ENCODE measurements at places on chromosomes 5 and 9.

DNA sequence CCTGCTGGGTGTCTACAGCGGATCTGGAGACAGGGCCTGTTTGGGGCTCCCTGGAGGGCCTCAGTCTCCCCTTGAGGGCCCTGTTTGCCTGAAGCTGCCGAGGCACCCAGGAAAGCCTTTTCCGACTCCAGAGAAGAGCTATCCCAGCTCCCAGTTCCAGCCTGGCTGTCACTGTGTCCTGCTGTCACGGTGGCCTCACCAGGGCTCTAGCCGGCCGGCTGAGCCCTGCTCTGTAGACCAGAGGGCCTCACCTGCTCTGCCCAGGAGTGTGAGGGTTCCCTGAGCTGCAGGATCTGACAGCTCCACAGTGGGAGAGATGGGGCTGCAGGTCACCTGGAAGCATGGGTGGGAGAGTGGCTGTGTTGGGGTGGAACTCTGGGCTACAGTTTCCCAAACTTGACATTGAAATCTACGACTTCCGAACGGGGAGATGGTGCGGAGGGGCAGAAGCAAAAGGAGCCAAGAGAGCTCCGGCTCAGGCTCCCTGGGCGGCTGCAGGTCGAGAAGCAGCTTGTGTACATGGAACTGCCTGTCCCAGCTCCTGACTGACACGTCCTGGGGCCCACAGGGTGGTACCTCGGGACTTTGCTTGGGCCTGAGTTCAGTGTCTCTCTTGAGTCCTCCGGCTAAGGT, 94.9 kb downstream of the CACNA1B start:
- DNase-seq: no peak

DNA sequence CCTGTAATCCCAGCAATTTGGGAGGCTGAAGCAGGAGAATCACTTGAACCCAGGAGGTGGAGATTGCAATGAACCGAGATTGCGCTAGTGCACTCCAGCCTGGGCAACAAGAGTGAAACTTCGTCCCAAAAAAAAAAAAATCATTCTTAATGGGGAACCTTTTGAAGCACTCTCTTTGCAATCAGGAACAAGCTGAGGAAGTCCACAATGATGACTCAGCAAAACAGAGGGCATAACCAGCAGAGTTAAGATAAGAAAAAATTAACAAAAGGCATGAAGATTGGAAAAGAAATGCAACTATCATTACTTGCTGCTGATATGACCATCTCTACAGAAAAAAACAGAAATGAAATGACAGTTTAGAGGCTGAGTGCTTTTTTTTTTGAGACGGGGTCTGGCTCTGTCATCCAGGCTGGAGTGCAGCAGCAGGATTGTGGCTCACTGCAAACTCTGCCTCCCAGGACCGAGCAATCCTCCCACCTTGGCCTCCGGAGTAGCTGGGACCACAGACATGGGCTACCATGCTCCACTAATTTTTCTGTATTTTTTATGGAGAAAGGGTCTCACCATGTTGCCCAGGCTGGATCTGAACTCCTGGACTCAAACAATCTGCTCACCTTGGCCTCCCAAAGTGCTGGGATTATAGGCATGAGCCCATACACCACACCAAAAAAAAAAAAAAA, 88.0 kb downstream of the FNBP1 start:
- DNase-seq: no peak

GRCh38 chr5:95759634-95760033, 28.5 kb downstream of the RHOBTB3 start:
- DNase-seq: no peak

- DNase-seq: no peak
These were observed 624.6 kb downstream of the PDE4D start for GRCh38 chr5:59268756-59269415.

GRCh38 chr5:144144956-144145751, 25.3 kb downstream of the YIPF5 start:
- DNase-seq: peak; percentile 86

DNA sequence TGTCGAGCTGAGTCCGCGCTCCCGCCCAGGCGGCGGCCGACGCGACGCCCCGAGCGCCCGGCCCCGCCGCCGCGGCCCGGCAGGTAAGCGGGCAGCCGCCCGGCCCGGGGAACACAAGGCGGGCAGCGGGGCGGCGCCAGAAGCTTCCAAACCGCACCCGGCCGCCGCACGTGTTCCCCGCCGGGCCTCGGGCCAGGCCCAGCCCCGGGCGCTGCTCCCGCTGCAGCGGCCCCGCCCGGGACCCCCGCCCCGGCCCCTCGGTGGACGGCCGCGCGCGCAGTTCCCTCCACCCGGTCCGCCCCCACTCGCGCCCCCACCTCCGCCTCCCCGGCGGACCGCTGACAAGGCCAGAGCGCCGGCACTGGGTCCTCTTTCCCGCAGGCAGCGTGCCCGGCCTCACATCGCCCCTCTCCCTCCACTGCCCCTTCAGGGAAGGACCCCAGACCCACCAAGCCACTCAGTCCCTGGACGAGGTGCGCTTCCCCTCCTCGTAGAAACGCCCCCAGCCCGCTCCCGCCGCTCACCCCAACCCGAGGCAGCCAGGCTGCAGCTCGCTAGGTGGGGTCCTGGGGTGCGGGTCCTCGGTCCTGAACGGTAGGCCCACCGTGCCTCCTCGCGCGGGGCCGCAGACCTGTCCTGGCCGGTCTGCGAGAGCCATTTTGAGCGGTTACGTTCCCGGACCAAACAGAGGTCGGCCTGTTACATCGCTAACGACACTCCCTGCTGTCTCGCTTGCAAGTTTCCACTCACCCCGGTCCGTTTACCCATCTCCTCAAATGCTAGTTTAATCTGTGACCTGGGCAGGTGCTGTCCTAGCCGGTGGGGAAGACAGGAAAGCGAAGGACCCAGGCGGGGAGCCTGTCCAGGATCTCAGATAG, 475 bp downstream of the WDR5 start:
- DNase-seq: no peak

GRCh38 chr9:124593651-124594058, 86.5 kb upstream of the NR5A1 start:
- no peak for DNase-seq

GRCh38 chr9:81213456-81213855, 475.9 kb downstream of the TLE1 start:
- DNase-seq: no peak

DNA sequence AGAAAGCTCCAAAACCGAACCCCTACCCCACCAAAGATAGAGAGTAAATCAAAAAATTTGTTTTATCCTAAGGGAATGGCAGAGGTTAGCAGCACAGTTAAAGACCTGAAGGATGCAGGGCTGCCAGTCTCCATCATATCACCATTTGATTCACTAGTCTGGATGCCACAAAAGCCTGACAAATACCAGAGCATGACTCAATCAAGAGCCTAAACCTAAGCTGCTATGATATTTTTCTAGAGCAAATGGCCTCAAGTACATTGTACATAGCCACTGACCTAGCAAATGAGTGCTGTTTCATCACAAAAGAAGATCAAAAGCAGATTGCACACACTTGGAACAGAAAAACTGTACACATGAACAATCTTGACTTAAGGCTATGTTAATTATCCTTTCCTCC, 48.0 kb downstream of the DPYSL3 start:
- no peak for DNase-seq

- no peak for DNase-seq
These were observed 5.0 kb upstream of the ZNF462 start for GRCh38 chr9:106857811-106858470.

DNA sequence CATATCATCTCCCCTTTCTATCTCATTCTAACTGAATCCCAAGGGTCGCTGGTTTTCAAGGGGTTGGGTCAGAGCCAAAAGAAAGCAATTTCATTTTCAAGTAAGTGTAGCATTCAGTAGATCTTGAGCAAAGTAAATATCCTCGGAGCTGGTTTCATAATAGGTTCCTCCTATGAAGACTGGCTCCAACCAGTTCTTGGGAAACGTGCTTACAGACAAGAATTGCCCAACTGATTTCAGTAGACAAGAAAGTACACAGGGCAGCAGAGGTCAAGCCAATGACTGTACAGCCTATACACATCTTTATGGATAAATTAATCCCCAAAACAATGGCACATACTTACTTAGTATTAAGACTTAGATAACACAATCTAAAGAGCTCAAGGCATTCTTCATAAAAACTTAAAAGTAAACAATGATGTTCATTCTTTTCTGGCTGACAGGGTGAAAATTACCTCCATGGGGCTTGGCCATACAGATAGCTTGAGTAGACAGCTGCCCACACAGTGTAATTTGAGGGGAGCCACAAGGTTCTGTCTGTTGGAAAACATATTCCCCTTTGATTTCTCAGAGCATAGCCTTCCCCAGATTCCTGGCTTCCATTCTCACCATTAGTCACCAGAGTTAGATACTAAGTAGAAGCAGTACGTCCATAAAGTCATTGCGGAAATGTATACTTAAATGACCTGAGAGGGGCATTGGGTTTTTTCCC, 163.9 kb downstream of the ARRDC3 start:
- no peak for DNase-seq

- DNase-seq: no peak
These were observed 57.5 kb upstream of the IL7R start for GRCh38 chr5:35799181-35799580.

DNA sequence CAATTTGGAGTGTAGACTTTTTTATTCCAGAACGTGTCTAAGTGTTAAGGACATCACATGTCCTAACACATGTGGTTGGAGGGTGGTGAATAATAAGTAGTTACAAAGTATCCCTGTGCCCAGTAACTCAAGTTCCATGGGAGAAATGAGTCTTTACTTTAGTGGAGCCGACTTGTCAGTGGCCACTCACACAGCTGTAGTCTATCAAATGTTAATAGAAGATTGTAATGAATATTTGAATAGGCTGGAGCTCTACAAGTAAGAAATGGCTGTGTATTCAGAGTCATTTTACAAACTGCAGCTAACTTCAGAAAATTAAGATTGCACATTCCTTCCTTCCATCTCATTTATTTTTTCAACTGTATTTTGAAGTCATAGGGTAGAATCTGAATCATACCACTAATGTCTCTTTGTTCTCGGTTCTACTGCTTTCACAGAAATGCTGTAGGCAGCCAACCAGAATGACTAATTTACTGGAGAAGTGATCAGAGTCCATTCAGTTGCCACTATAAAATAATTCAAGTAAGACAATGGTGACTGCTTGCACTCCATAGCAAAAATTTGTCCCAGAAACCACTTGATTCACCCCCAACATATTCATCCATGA, 394.8 kb downstream of the NR2F1-AS1 start:
- no peak for DNase-seq

DNA sequence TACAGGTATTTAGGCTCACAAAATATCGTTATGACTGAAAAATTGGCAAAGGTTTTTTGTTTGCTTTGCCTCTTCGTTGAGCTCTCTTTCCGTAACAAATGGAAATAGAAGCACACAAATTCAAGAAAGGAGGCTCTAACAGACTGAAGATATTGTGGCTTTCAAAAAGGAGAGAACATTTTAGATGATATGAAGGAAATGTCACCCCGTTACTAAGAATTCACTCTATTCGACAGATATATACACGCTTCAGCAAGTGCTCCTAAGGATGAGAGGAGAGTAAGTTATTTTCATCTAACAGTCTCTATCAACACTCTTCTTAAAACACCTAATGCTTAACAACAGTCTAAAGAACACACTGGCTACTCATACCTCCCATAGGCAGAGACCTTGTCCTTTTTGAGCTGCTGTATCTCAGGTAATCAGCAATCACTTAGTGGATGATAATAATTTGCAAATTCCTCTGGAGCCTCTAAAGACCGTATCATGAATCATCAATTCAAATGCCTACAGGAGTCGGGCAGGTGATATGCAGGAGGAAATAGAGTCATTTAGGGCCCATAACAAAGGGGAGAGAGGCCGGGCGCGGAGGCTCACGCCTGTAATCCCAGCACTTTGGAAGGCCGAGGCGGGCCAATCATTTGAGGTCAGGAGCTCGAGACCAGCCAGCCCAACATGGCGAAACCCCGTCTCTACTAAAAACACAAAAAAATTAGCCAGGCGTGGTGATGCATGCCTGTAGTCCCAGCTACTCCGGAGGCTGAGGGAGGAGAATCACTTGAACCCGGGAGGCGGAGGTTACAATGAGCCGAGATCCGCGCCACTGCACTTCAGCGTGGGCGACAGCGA, 1.4 kb upstream of the HSDL2 start:
- DNase-seq: peak; percentile 27

DNA sequence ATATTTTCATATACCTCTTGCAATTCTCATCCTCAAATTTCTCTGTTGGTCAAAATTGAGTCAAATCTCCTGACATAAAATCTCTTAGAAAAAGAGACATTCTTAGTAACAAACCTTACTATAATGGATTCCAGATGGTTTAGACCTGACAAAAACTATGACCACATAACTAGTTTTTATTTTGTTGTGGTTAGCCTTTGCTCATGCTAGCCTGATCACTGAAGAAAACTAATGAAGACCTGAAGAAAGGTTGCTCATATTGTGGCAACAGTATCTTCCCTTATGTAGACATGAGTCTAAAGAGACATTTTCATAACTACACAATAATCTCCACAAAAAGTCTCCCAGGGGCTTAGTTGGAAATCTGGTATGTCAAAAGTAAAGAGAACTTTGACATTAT, 274.1 kb upstream of the TMEM161B start:
- DNase-seq: no peak

GRCh38 chr9:127961613-127962155, 19.1 kb downstream of the EEIG1 start:
- DNase-seq: no peak

DNA sequence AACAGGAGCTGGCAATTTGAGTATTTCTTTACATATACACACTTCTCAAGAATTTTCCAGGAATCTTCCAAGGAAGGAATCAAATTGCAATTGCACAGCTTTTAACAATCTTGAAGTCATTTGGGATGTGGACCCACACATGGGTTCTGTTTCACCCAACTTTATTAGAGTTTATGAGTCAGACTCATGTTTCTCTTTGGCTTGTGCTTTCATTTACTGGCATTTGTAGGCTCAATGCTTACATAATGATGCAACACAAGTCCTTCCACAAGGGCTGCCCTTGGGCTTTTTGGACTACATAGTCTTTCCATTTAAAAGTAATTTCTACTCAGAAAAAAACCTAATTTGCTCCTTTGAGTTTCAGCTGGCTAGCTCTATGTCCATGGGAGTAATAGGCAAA, 4.6 kb upstream of the CDC37L1 start:
- no peak for DNase-seq

- DNase-seq: peak; percentile 60
These were observed 351.9 kb upstream of the IRX2 start for GRCh38 chr5:3103262-3103811.

DNA sequence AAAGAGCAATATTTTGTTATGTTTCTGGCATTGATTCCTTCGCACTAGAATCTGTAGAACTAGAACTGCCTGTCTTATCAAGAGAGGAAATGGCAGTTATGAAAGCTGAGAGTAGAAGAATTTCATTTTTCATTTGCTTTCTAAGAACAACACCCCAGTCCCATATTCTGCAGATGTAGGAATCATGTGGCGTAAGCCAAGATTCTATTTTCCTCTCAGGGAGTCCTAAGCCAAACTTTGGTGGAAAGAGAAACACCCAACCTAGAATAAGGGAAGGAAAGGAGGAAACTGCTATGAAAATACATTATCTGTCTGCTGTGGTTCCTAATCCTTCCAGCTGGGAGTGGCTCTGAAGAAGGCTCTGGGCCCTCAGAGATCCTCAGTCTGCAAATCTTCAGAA, 1176.9 kb upstream of the C9orf72 start:
- no peak for DNase-seq

DNA sequence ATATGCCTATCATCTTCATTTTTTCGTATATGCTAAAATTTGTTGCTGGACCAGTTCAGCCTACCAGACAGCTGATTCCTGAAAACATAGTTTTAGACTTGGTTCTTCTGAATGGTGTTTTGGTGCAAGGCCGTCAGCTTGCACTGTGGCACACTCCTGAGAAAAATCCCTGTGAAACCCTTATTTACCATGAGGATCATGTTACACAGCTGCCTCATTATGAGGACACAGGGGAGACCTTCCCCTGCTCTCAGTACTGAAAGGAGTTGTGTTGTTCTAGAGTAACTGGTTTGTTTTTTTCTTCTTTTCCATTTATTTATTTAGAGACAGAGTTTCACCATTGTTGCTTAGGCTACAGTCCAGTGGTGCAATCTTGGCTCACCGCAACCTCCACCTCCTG, 37.6 kb downstream of the MAST4 start:
- DNase-seq: peak; percentile 47

All from NCI-H1105 treated with DMSO at 0.1 percent for 48 hours (cell line).